ENCODE measurements at places on chromosomes 11 and 22.

DNA sequence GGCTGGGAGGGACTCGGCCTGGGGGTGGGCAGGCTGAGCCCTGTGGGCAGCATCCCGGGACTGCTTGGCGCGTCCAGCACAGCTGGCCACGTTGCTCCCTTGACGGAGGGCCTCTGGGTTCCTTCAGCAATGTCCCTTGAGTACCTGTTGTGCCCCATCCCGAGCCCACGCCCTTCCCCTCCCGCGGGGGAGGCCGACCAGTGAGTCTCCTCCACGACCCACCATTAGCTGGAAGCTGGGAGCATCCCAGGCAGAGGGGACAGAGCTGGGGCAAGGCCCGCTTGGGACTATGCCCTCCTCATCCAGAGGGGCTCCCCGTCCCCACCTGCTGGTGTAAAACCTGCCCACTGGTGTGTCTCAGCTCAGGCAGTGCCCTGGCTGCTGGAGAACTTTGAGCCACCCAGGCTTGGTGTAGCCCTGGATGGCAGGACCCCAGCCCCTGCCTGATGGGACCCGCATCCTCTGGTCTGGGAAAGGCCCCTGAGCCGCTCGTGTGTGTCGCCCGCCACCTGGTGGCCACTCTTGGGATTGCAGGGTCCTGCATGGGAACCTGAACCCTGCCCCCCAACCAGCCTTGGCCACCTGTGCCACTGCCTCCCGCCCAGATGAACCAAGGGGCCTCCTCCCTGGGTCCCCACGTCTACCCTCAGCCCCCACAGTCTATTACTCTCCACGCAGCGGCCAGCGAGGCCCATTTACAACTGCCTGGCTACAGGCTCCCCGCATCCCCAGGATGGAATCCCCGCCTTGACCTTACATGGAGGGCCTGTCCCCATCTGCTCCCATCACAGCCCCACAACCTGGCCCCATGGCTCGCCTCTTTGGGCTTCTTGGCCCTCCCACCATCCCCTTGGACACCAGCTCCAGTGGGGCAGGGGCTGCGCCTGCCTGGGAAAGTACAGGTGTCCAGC is 16.6 kb upstream of the ARHGAP8 start:
- peak; percentile 75 for DNase-seq

- no peak for DNase-seq
These were observed 92.9 kb upstream of the KCNA4 start for GRCh38 chr11:30109774-30110173.

DNA sequence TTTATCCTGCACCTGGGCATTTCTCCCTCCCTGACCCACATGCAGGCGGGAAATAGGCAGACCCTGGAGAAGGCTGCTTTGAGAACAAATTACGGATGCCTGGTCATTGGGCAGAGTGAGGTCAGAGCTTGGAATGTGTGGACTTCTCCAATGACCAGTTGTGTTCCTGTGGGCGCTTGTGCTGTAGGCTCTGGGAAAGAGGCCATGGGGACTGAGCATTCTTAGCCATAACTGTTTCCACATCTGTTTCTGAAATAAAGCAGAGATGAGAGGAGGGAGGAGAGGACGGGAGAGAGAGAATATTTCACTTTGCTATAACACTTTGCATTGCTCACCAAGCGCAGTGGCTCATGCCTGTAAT is 11.2 kb upstream of the TMEM184B start:
- no peak for DNase-seq

DNA sequence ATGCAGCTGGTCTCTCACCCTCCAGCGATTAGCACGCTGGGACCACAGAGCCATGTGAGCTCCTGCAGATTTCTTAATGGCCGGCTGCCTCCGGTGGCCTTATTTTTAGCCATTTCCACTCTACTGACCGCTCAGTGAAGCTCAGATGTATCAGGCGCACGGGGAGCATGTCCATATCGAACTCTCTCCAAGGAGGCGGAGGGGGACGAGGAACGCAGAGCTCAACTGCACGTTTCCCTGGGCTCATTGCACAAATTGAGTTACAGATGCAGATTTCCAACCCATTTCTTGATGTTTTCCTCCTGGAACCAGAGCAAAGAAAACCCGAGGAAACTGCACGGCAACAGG is 207.1 kb downstream of the CTTN start:
- no peak for DNase-seq

GRCh38 chr11:95660038-95660437 is 129.5 kb downstream of the FAM76B start:
- DNase-seq, result no peak

DNA sequence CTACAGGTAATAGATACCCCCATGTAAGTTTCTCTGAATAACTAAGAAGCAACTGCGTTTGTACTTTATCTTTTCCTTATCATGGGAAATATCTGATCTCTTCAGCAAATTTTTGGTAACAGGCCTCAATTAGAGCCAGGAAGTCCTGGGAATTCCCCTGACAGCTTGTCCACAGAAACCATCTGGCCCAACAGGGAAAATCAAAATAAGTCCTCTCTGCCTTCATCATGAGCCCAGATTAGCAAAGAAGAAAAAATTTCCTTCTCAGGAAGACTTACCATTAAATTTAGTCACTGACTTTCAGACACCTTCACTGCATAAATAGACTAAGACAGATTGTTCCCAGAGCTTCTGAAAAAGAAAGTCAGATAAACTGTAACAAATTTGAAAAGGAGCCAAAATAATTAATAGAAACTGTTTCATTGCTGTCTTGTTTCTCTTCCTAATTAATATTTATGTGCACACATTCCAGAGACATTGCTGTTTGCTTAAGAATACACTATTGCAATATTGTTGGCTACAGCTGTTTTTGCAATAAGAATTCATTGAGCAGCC is 278.1 kb upstream of the FAT3 start:
- no peak for DNase-seq

- no peak for DNase-seq
These were observed 1.1 kb upstream of the PHLDB1 start for GRCh38 chr11:118606157-118606843.

- no peak for DNase-seq
These were observed 37.6 kb upstream of the CRYBB3 start for GRCh38 chr22:25161916-25162530.
